ENCODE measurements at places on chromosomes 3 and 15. TPM values are rescaled to one million over a fixed set of nuclear protein-coding genes. Genes with fewer than 3 reads are reported as not detected.

- no peak for DNase-seq
These were observed 384.9 kb upstream of the THBS1 start for GRCh38 chr15:39195961-39196486.

- no peak for DNase-seq
These were observed 6.3 kb upstream of the ANPEP start for GRCh38 chr15:89820666-89821611.

DNA sequence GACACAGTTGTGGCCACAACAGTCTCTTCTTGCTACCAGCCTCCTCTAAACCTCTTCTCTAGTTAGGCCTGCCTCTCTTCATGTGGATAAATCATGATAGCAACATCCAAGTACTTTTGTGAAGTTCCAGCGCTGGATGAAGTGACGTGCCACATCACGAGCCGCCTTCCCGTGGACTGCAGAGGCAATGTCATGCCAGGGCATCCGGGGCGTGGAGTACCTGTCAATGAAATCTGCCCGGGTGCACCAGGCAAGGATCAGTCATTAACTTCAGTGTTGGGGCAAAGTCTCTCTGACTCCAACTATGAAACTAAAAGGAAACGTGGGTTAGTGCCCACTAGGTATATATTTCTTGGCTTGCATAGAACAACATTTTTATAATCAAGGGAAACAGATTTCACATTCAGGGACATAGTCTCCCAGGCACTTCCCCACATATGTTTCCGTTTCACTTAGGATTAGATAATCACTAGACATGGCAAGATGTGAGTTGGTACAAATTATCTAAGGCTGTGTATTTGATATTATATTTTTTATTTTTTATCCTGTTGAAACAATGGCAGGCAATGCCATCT lies 133.6 kb downstream of the PLD1 start:
- DNase-seq, result no peak

DNA sequence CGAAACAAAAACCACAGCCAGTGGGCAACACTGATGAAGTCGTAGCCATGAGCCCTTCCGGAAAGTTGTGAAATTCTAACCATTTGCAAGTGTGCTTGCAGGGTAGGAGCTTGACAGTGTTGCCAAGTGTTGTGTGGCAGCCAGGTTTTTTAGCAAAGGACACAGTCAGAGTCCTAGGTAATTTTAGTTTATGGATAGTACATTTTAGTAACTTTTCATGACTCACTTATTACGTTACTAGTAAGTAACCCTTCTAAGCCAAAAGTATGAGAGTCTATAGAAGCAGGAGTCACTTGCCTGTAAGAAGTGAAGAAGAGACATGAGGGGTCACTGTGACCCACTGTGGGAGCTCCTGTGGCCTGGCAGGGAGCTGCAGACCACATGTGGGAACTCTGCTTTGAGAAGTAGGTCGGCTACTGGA lies 54.8 kb upstream of the ADPGK start:
- DNase-seq, result no peak

GRCh38 chr3:52693071-52693470 lies 7.2 kb downstream of the GNL3 start:
- no peak for DNase-seq

DNA sequence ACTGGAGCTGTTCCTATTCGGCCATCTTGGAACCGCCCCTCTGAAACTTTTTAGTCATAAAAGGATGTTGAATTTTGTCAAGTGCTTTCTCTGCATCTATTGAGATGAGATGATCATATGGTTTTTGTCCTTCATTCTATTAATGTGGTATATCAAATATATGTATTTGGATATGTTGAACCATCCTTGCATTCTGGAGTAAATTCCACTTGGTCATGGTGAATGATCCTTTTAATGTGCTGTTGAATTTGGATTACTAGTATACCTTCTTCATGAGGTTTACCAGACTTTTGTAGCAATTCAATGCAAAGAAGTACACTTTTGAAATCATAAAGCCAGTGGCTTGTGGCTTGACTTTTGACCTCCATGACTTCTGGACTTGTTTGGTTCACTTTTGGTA lies 33.4 kb upstream of the XRN1 start:
- DNase-seq, result no peak

GRCh38 chr3:20074226-20075063 lies 34.2 kb downstream of the KAT2B start:
- DNase-seq, result no peak

- no peak for DNase-seq
These were observed 126.4 kb downstream of the P2RY1 start for GRCh38 chr3:152961323-152961722.

GRCh38 chr15:97236140-97236539 lies 724.4 kb upstream of the ARRDC4 start:
- DNase-seq, result no peak

- DNase-seq, result no peak
These were observed 137.9 kb upstream of the LRIG1 start for GRCh38 chr3:66638717-66639116.

DNA sequence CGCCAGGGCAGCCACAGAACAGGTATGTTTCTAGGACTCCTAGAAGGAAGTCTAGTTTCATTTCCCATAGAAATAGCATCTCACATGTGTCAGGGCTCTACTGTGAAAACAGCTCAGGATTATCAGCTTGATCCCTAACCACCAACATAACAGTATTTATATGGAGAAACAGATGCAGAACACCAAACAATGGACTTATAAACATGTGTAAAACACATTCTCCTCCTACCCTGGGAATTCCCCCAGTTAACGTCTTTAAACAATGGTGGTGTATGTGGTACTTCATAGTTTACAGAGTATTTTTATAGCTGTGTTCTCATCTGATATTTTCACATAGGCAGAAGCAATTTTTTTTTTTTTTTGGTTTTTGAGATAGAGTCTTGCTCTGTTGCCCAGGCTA lies 9.7 kb downstream of the TNFSF10 start:
- no peak for DNase-seq

DNA sequence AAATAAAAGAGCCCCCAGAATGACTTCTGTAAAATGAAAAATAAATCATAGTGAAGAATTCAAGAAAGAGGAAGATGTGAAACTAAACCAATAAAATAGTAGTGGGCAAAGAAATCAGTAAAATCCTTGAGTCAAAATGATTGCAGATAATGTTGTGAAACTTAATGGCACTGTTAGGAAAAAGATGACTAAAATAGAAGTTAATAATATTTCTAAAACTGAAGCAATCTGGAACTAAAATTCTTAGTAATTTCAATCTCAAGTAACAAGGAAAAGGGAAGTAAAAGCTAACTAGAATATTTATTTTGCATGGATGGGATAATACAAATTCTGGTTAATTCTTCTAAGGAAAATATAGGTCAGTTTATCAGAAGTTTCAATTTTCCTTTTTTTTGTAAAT lies 84.6 kb downstream of the TMCO5A start:
- no peak for DNase-seq

- no peak for DNase-seq
These were observed 4.1 kb upstream of the RTP1 start for GRCh38 chr3:187193181-187193580.

DNA sequence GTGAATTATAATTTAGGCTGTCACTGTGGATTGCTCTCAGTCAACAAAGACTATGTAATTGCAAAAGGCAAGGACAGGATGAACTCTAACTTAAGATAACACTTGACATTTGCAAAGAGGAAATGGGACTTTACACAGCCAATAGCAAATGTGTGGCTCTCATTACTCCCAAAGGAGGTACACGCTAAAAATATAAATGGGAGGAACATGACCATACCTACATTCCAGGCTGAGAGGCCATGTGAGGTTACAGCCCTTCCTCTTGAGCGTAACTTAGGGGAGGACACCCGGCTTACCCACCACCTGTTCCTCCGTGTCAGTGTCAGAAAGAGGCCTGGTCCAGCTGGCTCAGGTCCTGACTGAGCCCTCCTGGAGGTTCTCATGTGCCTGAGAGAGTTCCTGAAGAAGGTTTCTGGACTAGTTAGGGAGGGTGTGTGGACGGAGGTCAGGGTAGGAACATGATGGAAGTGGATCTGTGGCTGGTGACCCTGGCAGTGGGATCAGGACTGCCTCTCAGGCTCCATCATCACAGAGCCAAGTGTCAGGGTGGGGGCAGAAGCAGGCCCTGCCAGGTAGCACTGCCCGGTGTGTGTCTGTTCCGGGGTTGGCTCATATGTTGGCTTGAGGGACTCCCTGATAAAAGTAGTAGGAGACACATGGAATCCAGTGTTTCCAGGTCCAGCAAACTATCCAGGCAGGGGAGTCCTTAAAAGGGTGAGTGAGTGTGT lies 7.9 kb downstream of the POPDC2 start:
- DNase-seq, result no peak

DNA sequence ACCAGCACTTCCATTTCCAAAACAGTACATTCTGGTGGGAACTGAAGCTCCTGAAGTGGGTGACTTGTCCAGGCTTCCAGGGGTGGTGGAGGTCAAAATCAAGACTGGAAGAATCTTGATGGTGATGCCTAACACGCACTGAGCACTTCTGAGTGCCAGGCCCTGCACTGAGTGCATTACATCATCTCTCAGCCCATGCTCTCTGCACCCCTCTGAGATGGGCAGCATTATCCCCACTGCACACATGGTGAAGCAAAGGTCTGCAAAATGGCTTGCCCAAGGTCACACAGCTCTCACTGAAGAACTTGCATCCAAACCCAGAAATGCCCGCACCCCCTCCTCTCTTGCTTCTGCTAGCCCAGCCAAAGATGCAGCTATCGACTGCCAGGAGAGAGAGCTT lies 36.9 kb downstream of the NTRK3 start:
- no peak for DNase-seq

GRCh38 chr3:172101107-172101506 lies 61.7 kb downstream of the FNDC3B start:
- DNase-seq, result no peak

DNA sequence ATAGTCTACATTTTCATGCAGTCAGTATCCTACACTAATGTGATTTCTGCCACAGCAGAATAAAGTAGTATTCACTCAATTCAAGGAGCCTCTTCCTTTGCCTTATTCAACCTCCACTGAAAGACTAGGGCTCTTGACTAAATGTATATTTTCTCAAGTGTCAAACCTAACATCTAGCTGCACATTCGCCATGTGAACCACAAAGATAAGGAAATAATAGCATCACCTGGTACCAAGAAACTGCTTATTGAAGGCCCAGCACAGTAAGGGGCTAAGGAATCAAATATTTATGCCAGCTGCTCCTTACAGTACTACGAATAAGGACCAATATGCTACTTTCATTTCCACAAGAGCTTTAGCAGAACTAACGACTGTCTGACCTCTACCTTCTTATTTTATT lies 1.3 kb downstream of the SRP14 start:
- DNase-seq, result no peak

DNA sequence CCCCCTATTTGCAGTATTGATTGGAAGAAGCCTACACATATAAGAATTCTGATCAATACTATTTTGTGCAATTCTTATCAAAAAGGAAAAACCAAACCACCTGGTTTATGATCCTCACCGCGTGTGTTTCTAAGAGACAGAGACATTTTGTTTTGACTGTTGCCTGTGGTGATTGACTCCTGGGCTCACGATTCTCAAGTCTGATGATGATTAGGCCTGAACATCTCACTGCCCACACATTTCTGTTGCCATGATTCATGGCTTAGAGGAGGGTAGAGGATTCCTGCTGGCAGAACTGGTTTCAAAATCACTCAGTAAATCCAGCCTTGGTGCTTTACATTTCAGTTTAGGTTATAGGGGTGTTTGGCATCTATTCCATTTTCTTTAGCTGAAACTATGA lies 88.3 kb upstream of the UBE3A start:
- no peak for DNase-seq

DNA sequence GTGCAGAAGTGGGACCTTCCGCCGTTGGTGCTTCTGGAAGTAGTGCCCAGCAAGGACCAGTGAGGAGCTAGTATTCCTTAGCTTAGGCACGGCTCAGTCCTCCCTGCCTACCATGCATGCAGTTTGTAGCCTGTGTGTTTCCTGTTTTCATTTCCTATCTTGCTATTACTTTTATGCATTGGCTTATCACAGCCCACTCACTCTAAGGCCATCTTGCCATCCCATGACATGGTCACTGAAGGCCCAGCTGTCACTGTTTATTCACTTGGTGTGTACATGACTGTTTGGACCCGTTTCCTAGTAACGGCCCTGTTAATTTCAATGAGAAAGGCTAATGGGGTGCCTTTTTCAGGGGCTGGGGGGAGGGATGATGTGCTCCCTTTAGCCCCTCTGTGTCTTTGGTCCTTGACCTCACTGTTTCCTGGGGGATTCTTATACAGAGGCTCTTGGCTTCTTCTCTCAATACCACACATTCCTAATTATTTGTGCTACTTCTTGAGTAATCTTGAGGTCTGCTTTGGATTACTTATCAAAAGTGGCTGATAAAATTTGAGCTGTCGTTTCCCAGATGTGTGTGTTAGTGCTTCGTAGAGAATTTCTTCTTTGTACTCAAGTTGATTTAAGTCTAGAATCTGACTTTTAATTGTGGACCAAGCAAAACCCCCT lies 24.5 kb upstream of the TRAK1 start:
- DNase-seq, result no peak

DNA sequence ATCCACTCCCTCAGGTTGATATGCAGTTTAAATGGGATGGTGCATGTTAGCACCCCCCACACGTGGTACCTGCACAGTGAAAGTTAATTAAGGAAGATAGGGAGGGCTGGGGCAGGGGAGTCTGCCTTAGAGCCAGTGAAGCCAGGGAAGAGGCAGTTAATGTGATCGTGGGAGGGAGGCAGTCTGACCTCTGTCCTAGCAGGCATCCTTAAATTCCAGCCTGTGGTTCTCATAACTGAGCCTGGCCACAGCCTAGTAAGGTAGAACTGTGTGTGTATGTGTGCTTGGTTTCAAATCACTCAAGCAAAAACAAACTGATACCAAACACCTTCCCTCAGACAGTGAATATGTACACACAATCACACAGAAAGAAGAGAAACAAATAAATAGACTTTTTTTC lies 319.1 kb upstream of the TLE3 start:
- DNase-seq, result no peak

- no peak for DNase-seq
These were observed 39.6 kb upstream of the GYG1 start for GRCh38 chr3:148951599-148952361.

GRCh38 chr3:113794526-113794925 lies 44.1 kb upstream of the GRAMD1C start:
- DNase-seq, result no peak

MEGF11 gene
- not detected for total RNA-seq

TMEM45A gene
- total RNA-seq, result 0.10 TPM

GOLGA6B gene
- total RNA-seq, result not detected

SETMAR gene
- 11.4 TPM for total RNA-seq

PLCB2 gene
- total RNA-seq, result 109 TPM
